ENCODE measurements at places on chromosomes 2 and 18. TPM values are rescaled to one million over a fixed set of nuclear protein-coding genes. Genes with fewer than 3 reads are reported as not detected.
A peak's percentile ranks its signal among the peaks of the same experiment; 100 is the strongest.

DNA sequence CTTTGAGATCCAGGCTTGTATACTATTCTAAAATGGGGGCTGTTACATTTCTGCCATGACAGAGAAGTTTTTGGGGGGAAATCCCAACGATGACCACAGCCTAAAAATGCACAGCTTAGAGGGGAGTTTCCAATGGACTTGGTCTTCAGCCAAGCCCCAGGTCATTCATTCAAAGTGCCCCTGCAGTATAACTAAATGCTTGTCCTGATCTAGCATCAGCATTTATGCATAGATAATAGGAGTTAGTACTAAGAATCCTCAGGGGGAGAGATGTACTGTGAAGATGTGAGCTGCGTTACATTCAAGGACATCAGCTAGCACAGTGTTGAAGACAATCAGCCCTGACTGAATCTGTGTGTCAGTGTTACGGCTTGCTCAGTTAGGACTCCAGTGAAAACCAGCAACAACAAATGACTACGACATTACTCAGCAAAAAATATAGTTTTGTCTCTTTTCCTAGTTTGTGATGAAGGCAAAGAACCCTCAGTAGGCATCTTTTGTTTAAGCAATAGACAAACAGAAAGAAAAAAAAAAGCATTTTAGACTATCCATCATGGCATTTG lies 160.9 kb downstream of the ZEB2 start:
- peak; percentile 53 for DNase-seq

- DNase-seq: no peak
These were observed 28.0 kb downstream of the RNF144A start for GRCh38 chr2:6945087-6945813.

DNA sequence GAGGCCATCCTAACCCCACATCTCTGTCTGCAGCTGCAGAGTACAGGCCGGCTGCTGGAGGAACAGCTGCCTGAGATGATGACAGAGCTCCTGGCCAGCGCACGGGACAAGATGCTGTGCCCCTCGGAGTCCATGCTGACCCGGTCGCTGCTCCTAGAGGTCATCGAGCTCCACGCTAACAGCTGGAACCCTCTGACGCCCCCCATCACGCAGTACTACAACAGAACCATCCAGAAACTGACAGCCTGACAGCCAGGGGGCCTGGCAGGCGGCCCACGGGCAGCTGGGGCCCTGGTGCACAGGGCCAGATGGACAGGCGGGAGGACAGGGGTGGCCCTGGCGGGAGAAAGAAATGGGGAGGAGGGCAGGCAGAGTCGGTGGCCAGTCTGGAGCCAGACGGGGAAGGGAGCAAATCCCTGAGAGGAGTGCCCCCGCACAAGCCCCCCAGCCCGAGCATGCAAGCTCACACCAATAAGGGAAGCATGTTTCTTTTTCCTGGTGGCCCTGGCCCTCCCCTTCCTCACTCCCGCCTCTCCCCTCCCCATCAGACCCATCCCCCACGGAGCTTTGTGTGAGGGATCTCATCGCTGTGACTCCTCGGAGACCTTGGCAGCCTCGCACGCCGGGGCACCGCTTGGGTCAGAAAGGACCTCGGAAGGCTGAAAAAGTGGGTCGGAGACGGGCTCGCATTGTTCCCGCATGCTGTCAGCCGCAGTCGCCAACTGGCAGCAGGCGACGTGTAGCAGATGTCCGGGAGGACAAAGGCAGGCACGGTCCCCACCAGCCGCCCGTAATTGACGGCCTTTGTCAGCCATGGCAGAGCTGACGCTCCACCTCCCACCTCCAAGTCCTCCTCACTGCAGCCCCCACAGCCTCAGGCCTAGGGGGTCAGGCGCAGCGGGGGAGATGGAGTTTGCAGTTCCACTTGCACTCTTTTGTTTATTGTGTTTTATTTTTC lies 91.2 kb downstream of the SMAD7 start:
- no peak for DNase-seq

DNA sequence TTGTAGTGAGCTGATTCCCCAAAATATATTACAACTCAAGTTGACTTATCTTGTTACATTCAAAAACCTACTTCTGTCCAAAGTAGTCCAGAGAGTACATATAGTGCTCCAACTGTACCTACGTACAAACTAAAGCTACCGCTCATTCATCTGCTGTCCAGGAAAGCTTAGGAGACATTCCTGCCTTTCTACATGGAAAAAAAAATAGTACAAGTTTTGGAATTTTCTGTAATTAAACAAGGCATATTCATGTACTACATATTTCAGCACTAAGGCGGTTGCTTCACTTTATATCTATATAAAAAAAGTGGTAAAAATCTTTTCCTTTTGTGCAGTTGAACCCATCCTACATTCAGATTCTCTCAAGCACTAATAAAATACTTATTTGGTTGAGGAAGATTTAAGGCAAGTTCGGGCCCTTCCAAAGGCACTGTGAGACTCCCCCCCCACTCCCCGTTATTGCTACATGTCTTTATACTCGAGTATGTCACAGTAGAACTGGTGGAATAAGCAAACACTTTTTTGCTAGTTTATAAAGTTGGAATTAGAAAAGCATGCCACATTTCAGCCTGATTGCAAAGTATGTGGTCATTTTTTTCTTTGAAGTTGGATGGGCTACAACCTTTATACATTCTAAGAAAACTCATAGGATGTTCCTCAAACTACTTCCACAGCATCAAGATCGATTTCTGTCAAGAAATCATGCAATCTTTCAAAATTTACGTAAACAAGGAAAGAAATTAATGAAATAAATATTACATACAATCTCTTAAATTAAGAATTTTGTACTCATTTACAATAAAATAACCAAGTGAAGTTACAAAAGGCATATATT lies 3.7 kb downstream of the ZFP36L2 start:
- peak; percentile 28 for DNase-seq

- no peak for DNase-seq
These were observed 301.1 kb downstream of the PIK3C3 start for GRCh38 chr18:42255908-42256765.

- no peak for DNase-seq
These were observed 113.2 kb upstream of the ALPP start for GRCh38 chr2:232265329-232265728.

- no peak for DNase-seq
These were observed 199.6 kb downstream of the PRKCE start for GRCh38 chr2:45851111-45851510.

DNA sequence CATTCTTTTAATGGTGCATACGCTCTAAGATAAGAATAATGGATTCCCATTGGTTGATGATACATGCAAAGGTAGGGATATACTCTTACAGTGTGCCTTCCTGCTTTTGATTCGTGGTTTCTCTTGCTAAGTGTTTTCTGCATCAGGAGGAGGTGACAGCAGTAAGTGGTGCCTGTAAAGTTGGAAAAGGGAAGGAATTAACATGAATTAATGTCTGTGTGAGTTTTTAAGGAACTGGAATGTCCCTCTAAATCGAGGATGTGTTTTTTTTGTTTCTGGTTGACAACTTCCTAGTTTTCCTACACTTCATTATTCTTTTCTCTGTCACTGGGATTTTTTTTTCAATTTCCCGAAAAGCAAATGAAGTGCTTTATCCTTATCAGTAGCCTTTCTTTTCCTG lies 54.4 kb downstream of the CRIM1 start:
- DNase-seq: no peak

- DNase-seq: no peak
These were observed 174.3 kb downstream of the ZNF521 start for GRCh38 chr18:25177631-25178030.

DNA sequence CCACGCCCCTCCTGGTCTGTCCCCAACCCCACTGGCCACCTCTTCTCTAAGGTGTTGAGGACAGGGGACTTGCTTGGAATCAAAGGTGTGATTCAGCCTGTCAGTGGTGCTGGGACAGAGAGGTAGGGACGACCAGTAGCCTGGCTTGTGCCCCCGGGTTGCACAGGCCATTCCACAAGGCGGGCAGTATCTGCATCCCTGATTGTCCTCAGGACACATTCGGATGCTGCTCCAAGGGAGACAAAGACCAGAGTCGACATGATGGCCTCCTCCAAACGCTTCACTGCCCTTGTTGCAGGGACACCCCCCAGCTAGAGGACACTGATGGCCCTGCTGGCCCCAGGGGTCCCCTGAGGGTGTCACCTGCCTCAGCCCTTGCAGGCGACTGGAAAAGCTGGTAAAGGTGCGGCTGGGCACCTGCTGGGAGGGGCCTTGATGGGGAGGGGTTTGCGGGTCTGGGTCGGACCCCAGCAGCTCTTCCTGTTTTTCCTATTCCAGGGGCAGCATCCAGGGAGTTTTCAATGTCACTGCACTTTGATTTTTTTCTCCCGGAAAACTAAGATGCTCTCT lies 98.0 kb downstream of the PTGR3 start:
- no peak for DNase-seq

- no peak for DNase-seq
These were observed 30.3 kb downstream of the SULT1C4 start for GRCh38 chr2:108407864-108408729.

- DNase-seq: no peak
These were observed 1.9 kb downstream of the ANXA4 start for GRCh38 chr2:69743847-69744264.

GRCh38 chr18:63883617-63884016 lies 3.9 kb upstream of the SERPINB2 start:
- DNase-seq: peak; percentile 27

GRCh38 chr2:88123164-88123974 lies 4.5 kb downstream of the FABP1 start:
- DNase-seq: no peak

GRCh38 chr2:6214471-6214870 lies 522.3 kb downstream of the SOX11 start:
- DNase-seq: peak; percentile 80

DNA sequence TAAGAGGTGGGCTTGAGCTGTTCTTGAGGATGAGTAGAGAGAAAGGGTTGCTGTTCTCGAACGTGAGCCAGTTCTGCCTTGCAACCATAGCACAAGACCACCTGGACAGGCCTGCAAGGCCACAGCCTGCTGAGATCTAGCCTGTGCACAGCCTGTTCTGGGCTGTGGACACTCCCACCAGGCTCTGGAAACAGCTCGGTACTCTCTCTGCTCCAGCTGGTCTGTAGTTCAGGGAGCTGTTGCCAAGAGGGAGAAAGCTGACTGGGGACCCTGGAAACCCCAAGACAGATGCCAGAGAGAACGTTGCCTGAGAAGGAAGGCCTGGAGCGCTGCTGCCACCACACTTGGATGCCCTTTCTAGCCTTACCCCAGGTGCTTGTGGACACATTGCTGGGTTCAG lies 69.8 kb downstream of the CTIF start:
- no peak for DNase-seq

- no peak for DNase-seq
These were observed 221.6 kb downstream of the CYP26B1 start for GRCh38 chr2:71926089-71926447.

GRCh38 chr2:100423631-100424030 lies 6.2 kb upstream of the CHST10 start:
- DNase-seq: no peak

GRCh38 chr2:160293391-160294091 lies 93.5 kb upstream of the ITGB6 start:
- peak; percentile 98 for DNase-seq

GRCh38 chr2:199962203-199962602 lies 6.8 kb downstream of the MAIP1 start:
- no peak for DNase-seq

DNA sequence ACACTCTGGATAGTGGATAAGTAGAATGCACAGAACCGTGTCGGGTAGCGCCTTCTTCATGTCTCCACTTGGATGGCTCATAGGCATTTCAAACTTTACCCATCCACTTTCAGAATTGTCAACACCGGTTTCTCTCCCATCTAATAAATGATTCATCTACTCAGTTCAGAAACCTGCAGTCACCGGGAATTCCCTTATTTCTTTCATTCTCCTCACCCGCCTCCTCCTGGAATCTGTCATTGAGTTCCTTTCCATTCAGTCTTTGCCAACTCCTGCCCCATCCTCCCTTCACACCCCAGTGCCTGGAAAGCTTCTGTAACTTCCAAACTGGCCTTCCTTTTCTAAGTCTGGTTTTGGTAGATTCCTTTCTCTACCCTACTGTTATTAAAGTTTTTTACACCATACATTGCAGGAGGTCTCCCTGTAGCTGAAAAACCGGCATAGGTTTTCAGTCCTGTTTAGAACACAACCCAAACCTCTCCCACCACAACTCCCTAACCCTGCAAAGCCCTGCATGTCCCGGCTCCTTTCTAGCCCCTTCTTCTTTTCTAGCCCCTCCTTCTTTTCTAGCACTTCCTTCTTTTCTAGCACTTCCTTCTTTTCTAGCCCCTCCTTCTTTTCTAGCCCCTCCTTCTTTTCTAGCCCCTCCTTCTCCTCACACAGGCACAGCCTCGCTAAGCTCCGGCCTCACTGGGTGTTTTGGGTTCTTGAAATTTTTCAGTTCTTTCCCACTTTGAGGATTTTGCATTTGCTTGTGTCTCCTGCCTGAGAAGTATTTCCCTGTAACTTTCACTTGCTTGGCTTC lies 133.9 kb upstream of the KLHL14 start:
- DNase-seq: peak; percentile 19

DNA sequence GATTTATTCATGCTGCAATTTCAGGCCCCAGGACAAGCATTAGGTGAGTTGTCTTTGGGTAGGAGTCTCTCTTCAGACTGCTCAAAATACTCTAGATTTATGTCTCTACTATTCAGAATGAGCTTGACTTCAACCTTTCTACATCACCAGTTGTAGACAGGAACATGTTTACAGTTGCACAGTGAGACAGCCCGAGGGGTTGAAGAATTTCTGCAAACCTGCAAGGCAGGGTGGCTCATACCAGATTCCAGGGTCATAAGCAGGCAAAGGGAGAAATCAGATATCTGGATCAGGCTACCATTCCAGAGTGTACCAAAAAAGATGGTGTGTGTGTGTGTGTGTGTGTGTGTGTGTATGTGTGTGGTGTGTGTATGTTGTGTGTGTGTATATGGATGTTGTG lies 112.4 kb downstream of the SPP2 start:
- no peak for DNase-seq

- DNase-seq: peak; percentile 98
These were observed 6.0 kb upstream of the SLC35F6 start for GRCh38 chr2:26757873-26758789.

- DNase-seq: peak; percentile 81
These were observed 69.2 kb upstream of the EPHA4 start for GRCh38 chr2:221641181-221641871.

GRCh38 chr2:60152226-60152833 lies 401.1 kb downstream of the BCL11A start:
- DNase-seq: peak; percentile 9

GRCh38 chr2:127653421-127654083 lies 7.6 kb downstream of the GPR17 start:
- DNase-seq: no peak

GRCh38 chr2:9552219-9553178 lies 3.1 kb downstream of the ADAM17 start:
- DNase-seq: peak; percentile 70

GRCh38 chr2:144086965-144087364 lies 433.0 kb downstream of the ZEB2 start:
- peak; percentile 9 for DNase-seq

GRCh38 chr18:4453874-4454536 lies 1.1 kb downstream of the DLGAP1 start:
- DNase-seq: no peak

Gene CFC1B
- total RNA-seq: not detected

Gene WNT10A
- total RNA-seq: 0.72 TPM

Gene SPATA3
- not detected for total RNA-seq

Gene LIMS1
- total RNA-seq: 56.1 TPM

Gene TANC1
- 24.4 TPM for total RNA-seq

Gene STPG4
- not detected for total RNA-seq

Gene RBBP8
- 66.0 TPM for total RNA-seq

Gene RUFY4
- not detected for total RNA-seq

Gene DPYSL5
- total RNA-seq: not detected

Gene ARHGAP28
- total RNA-seq: 0.29 TPM

Gene NEU2
- total RNA-seq: not detected

Gene CD226
- 0.49 TPM for total RNA-seq

Gene IL1RN
- total RNA-seq: not detected

Gene MERTK
- total RNA-seq: 0.10 TPM

Gene TUBA3E
- total RNA-seq: not detected

Gene MC5R
- total RNA-seq: 0.49 TPM

Gene PDE1A
- 0.36 TPM for total RNA-seq

Gene CXCR4
- not detected for total RNA-seq
